ENCODE measurements at places on chromosomes 1 and 21. TPM values are rescaled to one million over a fixed set of nuclear protein-coding genes. Genes with fewer than 3 reads are reported as not detected.

The FAM167B gene
- 0.83 TPM for total RNA-seq

The OR2G6 gene
- not detected for total RNA-seq

The NUF2 gene
- total RNA-seq: 0.52 TPM

The FCRL6 gene
- not detected for total RNA-seq

The SLC1A7 gene
- total RNA-seq: 0.45 TPM

The LAD1 gene
- total RNA-seq: not detected

The RAB7B gene
- 2.5 TPM for total RNA-seq

The SLC44A3 gene
- 0.83 TPM for total RNA-seq

The AMY1B gene
- total RNA-seq: not detected

The CFAP74 gene
- not detected for total RNA-seq

The KMO gene
- total RNA-seq: 0.29 TPM

The LMX1A gene
- 0.32 TPM for total RNA-seq

The ASPM gene
- not detected for total RNA-seq

The VASH2 gene
- total RNA-seq: 2.3 TPM

The LDLRAD1 gene
- not detected for total RNA-seq

The GREM2 gene
- 3.1 TPM for total RNA-seq

The METTL13 gene
- 19.9 TPM for total RNA-seq

The OR2T35 gene
- not detected for total RNA-seq

The KRTAP12-2 gene
- not detected for total RNA-seq

The TEDDM1 gene
- not detected for total RNA-seq

The DISP1 gene
- total RNA-seq: 10.0 TPM

The FCAMR gene
- not detected for total RNA-seq

The LCE1A gene
- not detected for total RNA-seq

The FUCA1 gene
- total RNA-seq: 20.0 TPM

The TSPEAR gene
- total RNA-seq: under 0.01 TPM

The C1orf210 gene
- not detected for total RNA-seq

The GUCA2B gene
- not detected for total RNA-seq

The NBPF6 gene
- total RNA-seq: not detected

The PLA2G2D gene
- not detected for total RNA-seq

The EFNA1 gene
- total RNA-seq: 23.7 TPM

Measured in esophagus muscularis mucosa (tissue), 4 donors.